ENCODE measurements at places on chromosomes 4 and X.

GRCh38 chr4:25163196-25163595 lies 2.9 kb upstream of the SEPSECS start:
- no peak for DNase-seq

GRCh38 chrX:140053846-140054245 lies 88.5 kb upstream of the CXorf66 start:
- DNase-seq = no peak

GRCh38 chr4:105550641-105551040 lies 1.8 kb upstream of the ARHGEF38 start:
- no peak for DNase-seq

GRCh38 chrX:3462166-3462508 lies 115.7 kb upstream of the MXRA5 start:
- DNase-seq = no peak

DNA sequence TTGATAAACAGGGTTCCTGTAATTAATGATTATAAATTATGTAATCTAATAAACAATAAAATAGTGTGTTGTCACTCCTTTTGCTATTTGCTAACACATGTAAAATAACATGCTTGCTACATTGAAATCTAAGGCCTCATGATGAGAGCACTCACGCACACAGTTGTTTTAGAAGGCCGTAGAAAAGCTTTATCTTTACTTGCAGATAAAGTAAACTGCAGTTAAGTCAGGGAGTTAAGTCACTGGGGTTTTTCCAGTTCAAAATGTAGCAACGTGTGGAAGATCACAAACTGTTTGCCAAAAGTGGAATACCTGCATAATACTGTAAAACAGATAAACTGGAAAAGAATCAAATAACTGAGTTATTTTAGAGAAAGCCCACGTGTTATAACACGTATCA lies 187.3 kb upstream of the PACRGL start:
- no peak for DNase-seq

- DNase-seq = no peak
Measured at GRCh38 chr4:2515830-2516550, 20.5 kb upstream of the FAM193A start.

- DNase-seq = peak; percentile 0
Measured at GRCh38 chrX:104913348-104913747, 307.1 kb downstream of the TEX13A start.

- peak; percentile 35 for DNase-seq
Measured at GRCh38 chrX:71098302-71098701, 2.7 kb downstream of the FOXO4 start.

DNA sequence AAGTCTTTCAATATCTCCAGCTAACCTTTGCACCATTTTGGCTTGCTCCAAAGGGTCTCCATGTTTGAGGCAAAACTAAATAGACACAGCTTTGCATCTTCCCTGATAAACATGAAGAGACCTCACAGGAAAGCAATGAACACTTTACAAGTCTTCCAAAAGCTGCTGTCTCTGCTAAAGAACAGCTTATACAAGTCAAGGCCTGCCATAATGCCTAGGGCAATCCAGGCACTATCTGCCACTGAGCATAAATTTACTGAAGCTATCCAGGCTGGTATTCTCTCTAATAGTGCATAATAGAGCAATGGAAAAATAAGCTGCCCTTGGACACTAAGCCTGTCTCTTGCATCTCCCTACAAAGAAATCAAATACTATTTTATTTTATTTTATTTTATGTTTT lies 60.1 kb upstream of the S100G start:
- no peak for DNase-seq

GRCh38 chrX:129600981-129601424 lies 53.8 kb downstream of the APLN start:
- DNase-seq = peak; percentile 28

- no peak for DNase-seq
Measured at GRCh38 chrX:65578346-65578745, 43.8 kb upstream of the LAS1L start.

GRCh38 chr4:37244583-37245390 lies at the start of gene NWD2:
Gene NWD2 (plus strand): TSS chr4:37244743. CDS start chr4:37245068, 325 bp downstream.
- DNase-seq = peak; percentile 34

- no peak for DNase-seq
Measured at GRCh38 chr4:75698162-75698962, 25.2 kb upstream of the G3BP2 start.

Data from SHP77 (cell line).